NCI-H526 (cell line): ENCODE measurements at places on chromosomes 1 and 21.

DNA sequence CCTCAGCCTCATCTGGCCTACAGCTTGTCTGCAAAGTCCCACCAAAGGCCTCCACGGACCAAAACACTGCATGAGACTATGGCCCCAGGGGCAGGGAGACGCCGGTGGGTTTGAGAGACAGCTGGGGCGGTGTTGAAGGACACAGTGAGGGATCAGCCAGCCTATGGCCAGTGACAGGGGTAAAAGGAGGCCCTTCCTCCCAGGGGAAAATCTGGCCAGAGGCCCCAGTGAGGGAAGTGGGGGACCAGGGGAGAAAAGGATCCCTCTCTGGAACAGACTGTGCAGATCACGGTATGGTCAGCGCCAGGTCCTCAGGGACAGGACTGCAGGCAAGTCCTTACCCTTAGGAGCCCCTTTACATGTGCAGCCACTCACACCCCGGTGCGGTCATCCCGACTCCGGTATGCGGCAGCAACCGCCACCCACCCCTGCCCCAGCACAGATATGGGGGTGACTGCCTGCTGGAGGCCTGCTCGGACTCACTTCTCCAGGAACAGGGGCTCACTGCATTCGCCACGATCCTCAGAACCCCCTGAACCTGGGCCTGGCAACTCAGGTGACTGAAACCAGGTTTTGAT, 1.3 kb downstream of the CERS2 start:
- peak; percentile 64 for DNase-seq

GRCh38 chr1:178541829-178542553, 29.1 kb downstream of the TEX35 start:
- peak; percentile 48 for DNase-seq

GRCh38 chr1:87986130-87986866, 657.6 kb downstream of the LMO4 start:
- DNase-seq = no peak

DNA sequence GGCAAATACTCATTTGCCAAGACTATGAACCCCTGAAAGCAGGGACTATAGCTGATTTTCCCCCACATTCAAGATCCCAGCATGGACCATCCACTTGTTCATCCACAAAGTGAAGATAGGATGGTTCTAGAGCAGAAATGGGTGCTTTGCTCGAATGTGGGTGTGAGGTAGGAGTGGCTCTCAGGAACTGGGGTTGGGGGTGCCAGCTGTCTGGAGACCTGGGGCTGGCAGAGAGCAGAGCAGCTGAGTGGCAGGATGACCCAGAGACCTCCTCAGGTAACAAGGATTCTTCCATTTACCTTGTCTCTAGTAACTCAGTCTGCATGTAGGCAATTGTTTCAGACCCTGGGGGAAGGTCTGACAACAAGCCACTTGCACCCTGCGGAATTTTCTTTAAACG, 6.0 kb downstream of the S100A9 start:
- no peak for DNase-seq

DNA sequence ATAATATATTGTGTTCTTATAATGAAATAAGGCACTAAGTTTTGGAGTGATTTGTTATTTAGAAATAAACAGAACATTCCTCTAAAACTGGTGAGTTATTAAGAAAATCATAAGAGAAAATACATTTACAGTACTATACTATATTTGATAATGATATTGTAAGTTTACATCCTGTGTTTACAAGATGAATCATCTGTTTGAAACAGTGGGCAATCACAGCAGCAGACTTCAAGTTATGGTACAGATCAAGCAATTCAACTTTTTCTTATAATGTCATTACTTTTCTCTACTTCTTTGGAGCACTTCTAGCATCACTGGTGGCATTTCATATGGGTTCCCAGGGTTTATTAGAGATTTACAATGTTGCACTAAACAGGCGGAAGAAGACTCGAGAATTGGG, 86.5 kb upstream of the BRINP3 start:
- no peak for DNase-seq
